CD8-positive, alpha-beta memory T cell (primary cell): ENCODE measurements at places on chromosomes 5 and 9.

GRCh38 chr5:179153921-179154345 lies 93.8 kb downstream of the ZNF354C start:
- no peak for DNase-seq

- no peak for DNase-seq
Measured at GRCh38 chr5:124952079-124952478, 205.6 kb upstream of the ZNF608 start.

DNA sequence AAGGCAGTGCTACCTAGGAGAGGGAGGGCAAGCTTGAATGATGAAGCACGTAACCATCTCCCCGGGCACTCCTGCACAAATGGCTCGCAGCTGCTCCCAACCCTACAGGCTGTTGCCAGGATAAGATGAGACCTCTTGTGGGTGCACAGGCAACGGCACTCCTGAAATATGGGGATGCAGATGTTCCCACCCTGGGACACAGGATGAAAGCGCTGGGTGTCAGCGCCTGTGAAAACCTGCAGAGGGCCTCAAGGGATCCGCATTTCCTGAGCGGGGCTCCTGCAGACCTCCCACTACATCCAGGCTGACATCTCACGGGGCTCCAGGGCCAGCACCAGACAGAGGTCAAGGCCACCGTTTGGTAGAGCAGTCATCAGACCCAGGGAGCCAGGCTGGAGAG lies 60.7 kb downstream of the SMIM23 start:
- DNase-seq: no peak

DNA sequence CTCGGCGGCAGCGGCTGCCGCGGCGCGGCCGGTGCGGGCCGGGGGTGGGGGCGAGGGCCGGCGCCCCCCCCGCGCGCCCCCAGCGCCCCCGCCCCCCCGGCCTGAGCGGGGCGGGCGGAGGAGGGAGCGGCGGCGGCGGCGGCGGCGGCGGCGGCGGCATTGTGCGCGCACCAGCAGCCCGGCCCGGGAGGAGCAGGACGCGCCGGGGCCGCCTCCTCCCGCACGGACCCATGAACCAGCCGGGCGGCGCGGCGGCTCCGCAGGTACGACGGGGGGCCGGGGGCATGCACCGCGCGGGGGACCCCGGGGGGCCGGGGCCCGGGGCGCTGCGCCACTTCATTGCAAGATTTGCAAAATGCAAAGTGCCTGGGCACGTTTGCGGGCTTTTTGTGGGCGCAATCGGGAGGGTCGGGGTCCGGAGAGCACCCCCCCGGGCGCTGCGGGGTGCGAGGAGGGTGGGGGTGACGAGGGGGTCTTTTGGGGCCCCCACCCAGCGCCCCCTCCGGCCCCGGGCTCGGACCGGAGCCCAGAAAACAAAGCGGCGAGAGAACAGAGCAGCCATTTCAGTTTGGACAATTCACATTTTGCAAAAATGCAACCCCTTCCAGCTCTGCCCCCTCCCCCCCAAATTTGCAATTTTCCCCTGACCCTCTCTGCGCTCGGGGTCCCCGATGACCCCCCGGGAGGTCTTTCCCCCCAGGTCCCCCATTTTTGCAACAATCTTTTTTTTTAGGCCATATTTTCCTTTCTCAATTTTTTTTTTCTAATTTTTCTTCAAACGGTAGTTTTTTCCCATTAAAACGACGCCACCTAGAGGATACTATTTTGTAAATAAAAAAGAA lies at the start of gene ZNF618:
TSS of gene ZNF618 (plus strand) at position 159 of the 842 bp plus-strand sequence. CDS start at position 231, 72 bp downstream.
- DNase-seq: no peak

GRCh38 chr5:10577371-10578292 lies 13.8 kb downstream of the ANKRD33B start:
- no peak for DNase-seq
